Stimulated activated memory B cell treated with anti-CD40 and anti-IgM and Interleukin-4, amounts not matched to agents 10 μg/mL and 1 μg/mL and 100 μg/mL, for 72 hours (primary cell): ENCODE measurements at places on chromosomes 4 and X.

DNA sequence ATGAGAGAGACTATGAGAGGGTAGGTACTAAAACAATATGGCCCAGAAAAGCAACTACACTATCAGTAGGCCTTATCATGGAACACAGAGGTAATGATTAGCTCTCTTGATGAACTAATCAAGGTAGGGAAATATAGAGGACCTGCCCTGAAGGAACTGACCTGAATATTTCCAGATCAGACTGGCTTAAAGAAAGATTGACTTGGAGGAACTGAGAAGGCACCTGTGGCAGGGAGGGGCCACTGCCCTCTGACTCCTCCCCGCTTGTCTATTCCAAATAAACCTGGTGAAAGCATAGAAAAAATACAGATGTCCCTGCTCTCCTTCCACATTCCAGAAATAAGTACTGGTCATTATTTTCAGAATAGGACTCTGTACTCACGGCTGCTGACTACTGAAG lies 5.5 kb downstream of the RPS6KA6 start:
- ATAC-seq, result no peak

DNA sequence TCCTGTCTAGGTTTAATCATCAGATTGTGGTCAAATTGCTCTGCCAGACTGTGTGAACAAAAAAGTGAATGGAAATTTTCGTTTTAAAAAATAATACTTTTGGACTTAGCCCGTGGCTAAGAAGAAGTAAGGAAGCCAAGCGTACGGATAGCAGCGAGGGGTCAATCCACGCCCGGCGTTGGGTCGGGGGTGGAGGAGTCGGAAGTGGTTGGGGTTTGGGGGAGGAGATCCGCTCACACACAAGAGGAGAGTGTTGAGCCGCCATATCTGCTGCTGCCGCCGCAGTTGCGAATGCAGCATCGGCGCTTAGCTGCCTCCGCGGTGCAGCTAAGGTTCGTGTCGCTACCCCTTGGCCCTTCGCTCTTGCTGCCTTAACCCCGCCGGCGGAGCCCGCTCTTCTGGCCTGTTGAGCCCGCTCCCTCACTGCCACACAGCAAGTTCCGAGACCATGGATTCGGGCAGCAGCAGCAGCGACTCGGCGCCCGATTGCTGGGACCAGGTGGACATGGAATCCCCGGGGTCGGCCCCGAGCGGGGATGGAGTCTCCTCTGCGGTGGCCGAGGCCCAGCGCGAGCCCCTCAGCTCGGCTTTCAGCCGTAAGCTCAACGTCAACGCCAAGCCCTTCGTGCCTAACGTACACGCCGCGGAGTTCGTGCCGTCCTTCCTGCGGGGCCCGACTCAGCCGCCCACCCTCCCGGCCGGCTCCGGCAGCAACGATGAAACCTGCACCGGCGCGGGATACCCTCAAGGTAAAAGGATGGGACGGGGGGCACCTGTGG lies at the start of gene GSPT2:
Gene GSPT2 (plus strand): TSS at position 264 of the 779 bp plus-strand sequence. CDS start 185 bp downstream, at position 449.
- ATAC-seq, result peak; percentile 91

- ATAC-seq, result no peak
These were observed 2143.2 kb upstream of the TENM3 start for GRCh38 chr4:180099957-180100356.

- ATAC-seq, result no peak
These were observed 123.9 kb upstream of the VAMP7 start for GRCh38 chrX:155757046-155757759.

DNA sequence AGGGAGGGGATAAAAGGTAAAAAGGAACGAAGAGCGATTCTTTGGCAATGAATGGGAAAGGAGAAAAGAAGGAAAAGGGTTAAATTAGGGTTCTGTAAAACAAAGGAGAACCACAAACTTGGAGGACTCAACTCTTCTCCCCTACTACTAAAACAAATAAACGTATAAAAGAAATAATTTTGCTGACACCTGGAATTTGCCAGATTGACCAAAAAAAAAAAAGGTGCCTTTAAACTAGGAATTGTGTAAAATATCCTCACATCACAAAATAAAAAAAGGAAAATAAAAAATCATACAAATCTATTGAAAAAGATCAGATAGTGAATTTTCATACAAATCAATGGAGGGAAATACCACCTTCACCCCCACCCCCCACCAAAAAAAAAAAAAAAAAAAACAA lies 129.3 kb downstream of the BMPR1B start:
- ATAC-seq, result no peak

- no peak for ATAC-seq
These were observed 926.1 kb downstream of the FAM133A start for GRCh38 chrX:94600077-94600476.

DNA sequence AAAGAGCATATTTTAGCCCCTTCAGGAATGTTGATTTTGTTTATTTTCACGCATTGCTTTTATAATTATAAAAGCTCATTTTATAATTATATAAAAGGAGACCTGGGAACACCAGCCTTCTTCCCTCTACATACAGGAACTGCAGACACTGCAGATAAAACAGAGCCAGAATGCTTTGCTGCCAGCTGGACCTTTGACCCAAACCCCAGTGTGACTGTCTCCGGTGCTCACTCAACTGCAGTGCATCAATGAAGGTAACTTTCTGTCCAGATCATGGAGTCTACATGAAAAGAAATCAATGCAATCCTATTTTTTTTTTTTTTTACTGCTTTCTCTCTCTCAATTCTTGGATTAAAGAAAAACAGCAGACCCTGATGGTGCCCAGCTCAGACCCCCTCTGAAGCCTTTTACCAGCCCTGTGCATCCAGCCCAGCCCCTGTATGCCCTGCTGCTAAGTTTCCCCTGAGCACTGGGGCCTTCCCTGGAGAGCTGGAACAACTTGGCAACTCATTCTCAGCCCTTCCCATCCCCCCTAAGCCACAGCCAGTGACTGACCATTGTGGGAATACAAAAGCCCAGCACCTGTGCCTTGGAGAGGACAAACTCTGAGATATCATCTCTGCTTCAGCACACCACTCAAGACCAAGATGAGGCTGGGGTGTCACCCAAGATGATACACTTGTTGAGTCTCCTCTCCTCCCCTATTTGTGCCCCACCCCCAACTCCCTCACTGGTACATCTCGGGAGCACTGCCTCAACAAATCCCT lies 182.1 kb downstream of the EVC2 start:
- no peak for ATAC-seq

GRCh38 chr4:87919941-87920340 lies 55.6 kb upstream of the SPP1 start:
- no peak for ATAC-seq

DNA sequence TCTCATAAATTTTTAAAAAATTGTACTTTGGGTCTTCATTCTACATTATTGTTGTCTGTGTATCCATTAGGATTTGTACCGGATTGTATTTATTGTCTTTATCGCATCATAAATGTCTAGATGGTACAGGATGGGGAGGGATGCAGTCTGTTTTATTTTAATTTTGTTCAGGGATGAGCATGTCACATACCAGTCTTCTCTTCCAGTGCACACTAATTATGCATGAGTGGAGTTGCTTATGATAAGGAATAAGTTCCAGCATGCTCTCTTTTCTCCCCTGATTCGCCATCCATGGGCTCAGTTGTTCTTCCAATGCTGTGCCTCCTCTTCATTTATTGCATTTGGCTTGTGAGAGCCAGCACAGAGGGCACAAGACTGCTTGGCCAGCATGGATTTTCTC lies 54.3 kb downstream of the PPEF1 start:
- no peak for ATAC-seq

DNA sequence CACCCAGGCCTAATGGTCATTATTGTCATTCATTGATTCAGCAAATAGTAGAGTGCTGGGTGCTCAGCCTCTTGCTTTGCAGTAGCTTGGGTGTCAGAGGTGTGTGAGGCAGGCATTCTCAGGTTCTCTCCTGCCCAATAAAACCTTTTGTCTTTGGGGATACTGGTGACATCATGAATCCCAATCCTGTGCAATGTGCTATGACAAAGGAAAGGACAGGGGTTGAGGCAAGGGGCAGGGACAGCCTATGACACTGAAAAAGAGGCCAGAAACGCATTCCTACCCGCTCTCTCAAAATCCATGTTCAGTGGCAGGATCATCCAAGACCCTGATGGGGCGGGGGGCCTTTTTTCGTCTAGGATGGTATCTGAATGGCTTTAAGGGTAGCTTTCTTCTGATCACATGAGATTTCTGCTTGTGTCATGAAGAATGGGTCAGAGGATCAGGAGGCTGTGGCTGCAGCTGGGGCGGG lies 1.5 kb upstream of the FAM193A start:
- ATAC-seq, result no peak

- no peak for ATAC-seq
These were observed 78.4 kb downstream of the KLF8 start for GRCh38 chrX:56310581-56310980.

- ATAC-seq, result no peak
These were observed 9.3 kb downstream of the CNKSR2 start for GRCh38 chrX:21383546-21383945.

DNA sequence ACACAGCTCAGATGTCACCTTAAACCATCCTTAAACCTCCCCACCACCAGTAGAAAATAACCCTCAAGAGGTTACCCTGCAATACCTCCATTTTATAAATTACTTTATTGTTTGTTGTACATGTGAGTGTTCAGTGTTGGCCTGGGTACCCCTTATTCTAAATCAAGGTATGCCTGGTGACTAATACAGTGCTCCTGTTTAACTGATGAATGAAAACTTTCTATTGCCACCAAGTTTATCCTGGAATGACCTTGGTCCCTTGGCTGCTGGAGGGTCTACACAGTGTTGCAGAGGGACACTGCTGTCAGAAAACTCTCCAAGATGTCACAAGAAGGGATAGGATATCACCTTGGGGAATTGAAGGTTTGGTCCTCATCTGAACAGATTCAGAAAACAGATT lies 7.3 kb upstream of the TXLNG start:
- ATAC-seq, result no peak

- no peak for ATAC-seq
These were observed 583.9 kb downstream of the BCOR start for GRCh38 chrX:39513836-39514235.

DNA sequence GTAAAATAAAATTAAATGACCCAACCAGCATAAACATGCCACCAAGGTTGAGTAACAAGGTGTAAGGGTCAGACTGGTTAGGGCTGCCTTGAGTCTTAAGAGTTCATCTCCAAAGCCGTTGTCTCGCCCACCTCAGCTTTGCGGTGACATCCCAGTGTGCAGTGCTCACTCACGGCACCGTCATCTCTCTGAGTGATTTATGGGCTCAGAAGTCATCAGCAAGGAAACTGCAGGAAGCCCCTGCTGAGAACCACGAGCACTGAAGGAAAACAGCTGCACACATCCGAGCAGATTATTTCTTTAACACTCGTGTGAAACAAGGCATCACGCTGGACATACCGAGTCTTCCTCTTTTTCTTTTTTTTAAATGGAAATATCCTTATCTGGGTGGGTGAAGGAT lies 411.1 kb downstream of the TRIML1 start:
- no peak for ATAC-seq

DNA sequence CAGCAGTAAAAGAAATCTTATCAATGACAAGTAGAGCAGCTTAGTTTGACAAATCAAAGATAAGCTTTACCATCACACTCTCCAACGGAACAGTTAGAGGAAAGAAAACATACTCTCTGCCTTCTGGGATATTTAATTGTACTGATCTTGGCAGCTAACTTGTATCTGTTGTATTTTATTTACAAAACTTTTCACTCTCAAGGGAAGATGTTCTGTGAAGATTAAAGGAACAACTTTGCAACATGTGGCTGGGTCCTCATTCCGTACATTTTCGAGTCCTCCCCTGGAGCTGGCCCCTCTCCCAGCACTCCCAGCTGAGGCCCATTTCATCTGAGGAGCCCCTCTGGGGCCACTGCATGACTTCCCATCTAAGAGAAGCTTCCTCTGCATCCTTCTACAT lies 74.4 kb downstream of the RPS3A start:
- no peak for ATAC-seq

DNA sequence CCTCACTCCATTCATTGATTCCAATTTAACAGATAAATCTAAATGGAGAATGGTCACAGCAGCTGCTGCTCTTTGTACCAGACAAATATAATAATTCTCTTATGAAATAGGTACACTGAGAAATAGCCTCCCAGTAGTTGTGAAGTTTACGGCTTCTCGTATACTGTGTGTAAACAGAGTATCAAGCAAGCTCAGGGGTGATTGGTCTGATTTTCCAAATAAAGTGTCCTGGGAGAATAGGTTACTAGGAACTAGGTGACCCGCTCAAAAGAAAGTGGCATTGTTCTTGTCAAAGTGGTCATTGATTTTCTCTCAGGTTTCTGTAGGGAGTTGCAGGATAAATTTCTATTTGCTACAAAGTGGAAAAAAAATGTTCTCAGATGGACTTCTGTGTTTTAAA lies 838.2 kb downstream of the RAPGEF2 start:
- no peak for ATAC-seq

DNA sequence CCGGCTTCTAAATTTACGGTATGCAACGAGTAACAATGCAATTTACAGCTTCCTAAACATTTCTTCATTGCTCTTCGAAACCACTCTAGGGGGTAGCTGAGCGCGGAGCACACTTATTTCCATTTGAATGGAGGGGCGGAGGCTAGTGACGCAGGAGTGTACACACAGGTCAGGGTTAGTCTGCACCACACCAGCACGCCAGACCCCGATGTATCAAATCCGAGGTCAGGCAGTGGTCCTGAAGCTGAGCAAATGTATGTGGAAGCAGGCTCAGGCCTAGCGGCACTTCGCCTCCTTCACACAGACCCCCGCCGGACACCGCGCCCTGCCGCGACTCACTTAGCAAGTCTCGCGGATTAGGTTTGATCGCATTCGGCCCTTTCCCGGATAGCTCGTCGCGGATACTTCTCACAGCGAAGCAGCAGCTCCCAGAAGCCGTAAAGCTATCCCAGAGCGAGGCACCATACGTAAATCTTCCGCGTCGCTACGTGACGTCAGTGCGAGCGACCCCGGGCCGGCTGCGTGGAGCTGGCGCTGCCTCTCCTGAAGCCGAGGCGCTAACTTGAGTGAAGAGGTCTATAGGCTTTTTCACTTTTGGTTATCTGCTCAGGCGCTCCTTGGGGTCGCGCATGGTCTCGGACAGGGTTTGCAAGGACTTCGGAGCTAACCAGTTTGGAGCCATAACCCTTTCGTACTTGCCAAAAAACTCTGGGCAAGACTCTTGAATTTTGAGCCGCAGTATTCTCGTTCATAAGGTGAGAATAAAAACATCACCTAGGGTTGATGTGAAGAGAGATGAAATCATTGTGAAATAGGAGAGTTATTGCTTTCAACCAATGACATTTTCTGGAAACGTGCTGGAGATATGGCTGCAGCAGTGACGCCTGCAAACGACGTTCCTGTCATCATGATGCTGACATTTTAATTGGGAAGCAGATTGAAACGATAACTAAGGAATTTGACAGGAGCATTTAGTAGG lies at the start of gene AASDH:
Gene AASDH (minus strand): TSS at position 469 of the 979 bp plus-strand sequence. CDS start 3,192 bp downstream, outside the sequence.
- ATAC-seq, result peak; percentile 98

- no peak for ATAC-seq
These were observed 16.4 kb downstream of the FGF2 start for GRCh38 chr4:122842984-122843531.

- no peak for ATAC-seq
These were observed 2.7 kb downstream of the PDLIM5 start for GRCh38 chr4:94454405-94454804.

GRCh38 chr4:60923075-60923474 lies 277.1 kb upstream of the ADGRL3 start:
- no peak for ATAC-seq

GRCh38 chrX:121169099-121170035 lies 122.0 kb downstream of the GLUD2 start:
- no peak for ATAC-seq
